ENCODE measurements at places on chromosomes 11 and 22.

GRCh38 chr22:19088866-19089595 lies 33.2 kb downstream of the DGCR2 start:
- H3K4me1 ChIP-seq: no peaks in the 10 kb centered on the region
- H3K36me3 ChIP-seq: peaks cover 25% of the 10 kb centered on the region
- H3K27me3 ChIP-seq: no peaks in the 10 kb centered on the region
- no peak overlapping the region for H3K4me3 ChIP-seq
- no peak for DNase-seq

DNA sequence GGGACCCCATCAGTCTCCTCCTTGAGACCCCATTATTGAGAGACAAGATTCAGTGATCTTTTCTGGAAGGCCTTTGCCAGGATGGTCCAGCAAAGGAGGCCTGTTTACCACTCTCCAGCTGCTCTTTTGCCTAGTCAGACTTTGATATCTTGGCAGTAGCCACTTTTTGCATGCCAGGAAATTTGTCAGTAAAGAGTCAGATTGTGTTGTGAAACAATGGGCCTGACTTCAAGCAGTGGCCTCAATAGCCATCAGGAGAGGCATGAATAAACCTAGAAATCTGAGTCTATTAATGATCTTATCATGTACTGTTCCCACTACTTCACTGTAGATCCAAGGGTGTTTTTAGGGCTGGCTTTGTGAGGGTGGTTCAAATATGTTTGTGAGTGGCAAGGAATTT lies 479.4 kb downstream of the JRKL start:
- H3K4me3 ChIP-seq: no peak overlapping the region
- H3K4me1 ChIP-seq: no peaks in the 10 kb centered on the region
- no peaks in the 10 kb centered on the region for H3K36me3 ChIP-seq

DNA sequence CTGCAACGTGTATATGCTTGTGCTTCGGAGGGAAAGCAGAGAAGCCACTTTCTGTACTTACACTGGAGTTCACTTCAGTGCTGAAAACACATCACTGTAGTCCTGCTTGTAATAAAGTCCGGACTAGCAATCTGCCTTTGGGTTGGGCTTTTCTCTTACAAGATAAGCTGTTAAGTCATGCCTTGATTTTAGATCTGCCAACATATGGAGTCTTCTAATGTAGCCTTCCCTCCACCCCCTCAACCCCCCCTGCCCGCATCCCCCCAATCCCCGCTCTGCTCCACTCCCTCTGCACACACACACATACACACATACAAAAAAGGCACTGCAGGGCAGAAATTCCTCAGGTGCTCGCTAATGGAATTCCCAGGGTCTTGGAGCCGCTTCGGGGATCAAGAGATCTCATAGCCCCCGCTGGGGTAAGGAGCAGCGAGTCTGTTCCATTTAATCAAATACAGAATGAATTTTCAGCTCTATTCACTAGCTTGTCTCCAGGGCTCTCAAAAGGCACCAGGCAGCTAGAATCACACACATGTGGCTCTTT lies 3.4 kb downstream of the CDON start:
- H3K36me3 ChIP-seq: no peaks in the 10 kb centered on the region
- no peaks in the 10 kb centered on the region for H3K27me3 ChIP-seq
- peak overlapping the region; percentile 86 for H3K27ac ChIP-seq

- no peaks in the 10 kb centered on the region for H3K36me3 ChIP-seq
- H3K4me1 ChIP-seq: peaks cover 21% of the 10 kb centered on the region
- no peaks in the 10 kb centered on the region for H3K27me3 ChIP-seq
- no peak overlapping the region for H3K27ac ChIP-seq
- no peak for DNase-seq
Observed at GRCh38 chr22:41952713-41953112, 763 bp downstream of the SMIM45 start.

- no peaks in the 10 kb centered on the region for H3K27me3 ChIP-seq
- H3K4me1 ChIP-seq: peaks cover 11% of the 10 kb centered on the region
- DNase-seq: peak; percentile 38
- H3K27ac ChIP-seq: no peak overlapping the region
- peaks cover 82% of the 10 kb centered on the region for H3K36me3 ChIP-seq
Observed at GRCh38 chr22:27885977-27886842, 32.8 kb downstream of the PITPNB start.

DNA sequence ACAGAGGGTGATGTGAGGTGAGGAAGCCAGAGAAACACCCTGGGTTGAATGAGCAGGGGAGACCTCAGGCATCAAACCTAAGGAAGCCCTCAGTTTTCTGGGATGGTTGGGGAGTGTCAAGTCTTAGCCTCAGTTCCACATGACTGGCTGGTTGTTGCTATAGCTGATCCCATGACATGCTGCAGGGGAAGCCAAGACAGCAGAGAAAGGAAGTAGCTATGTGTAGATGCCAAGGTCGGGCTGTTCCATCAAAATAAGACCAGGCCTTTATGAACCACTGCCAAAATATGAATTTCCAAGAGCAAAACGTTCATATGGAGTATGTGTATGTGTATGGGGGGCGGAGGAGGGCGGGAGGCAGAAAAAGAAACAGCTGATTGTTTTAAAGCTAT lies 11.6 kb downstream of the CD59 start:
- no peak for DNase-seq
- H3K27ac ChIP-seq: no peak overlapping the region
- H3K4me1 ChIP-seq: peaks cover 11% of the 10 kb centered on the region
- H3K4me3 ChIP-seq: no peak overlapping the region
- H3K27me3 ChIP-seq: no peaks in the 10 kb centered on the region

DNA sequence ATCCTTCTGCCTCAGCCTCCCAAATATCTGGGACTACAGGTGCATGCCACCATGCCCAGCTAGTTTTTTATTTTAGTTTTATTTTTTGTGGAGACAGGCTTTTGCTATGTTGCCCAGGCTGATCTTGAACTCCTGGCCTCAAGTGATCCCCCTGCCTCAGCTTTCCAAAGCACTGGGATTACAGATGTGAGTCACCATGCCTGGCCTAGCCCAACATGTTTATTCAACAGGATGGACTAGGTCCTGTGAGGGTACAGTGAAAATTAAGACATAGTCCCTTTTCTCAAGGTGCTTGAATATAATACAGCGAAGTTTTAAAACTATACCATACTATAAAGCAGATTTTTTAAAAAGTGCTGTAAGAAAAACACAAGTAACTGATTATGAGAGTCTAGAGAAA lies 45.2 kb upstream of the EED start:
- H3K27ac ChIP-seq: no peak overlapping the region
- H3K4me1 ChIP-seq: no peaks in the 10 kb centered on the region
- no peaks in the 10 kb centered on the region for H3K36me3 ChIP-seq
- H3K4me3 ChIP-seq: no peak overlapping the region
- no peaks in the 10 kb centered on the region for H3K27me3 ChIP-seq
- DNase-seq: no peak

GRCh38 chr22:35987487-35987886 lies 41.1 kb downstream of the RBFOX2 start:
- H3K36me3 ChIP-seq: peaks cover 19% of the 10 kb centered on the region
- no peaks in the 10 kb centered on the region for H3K4me1 ChIP-seq
- H3K4me3 ChIP-seq: no peak overlapping the region
- no peaks in the 10 kb centered on the region for H3K27me3 ChIP-seq
- no peak overlapping the region for H3K27ac ChIP-seq

DNA sequence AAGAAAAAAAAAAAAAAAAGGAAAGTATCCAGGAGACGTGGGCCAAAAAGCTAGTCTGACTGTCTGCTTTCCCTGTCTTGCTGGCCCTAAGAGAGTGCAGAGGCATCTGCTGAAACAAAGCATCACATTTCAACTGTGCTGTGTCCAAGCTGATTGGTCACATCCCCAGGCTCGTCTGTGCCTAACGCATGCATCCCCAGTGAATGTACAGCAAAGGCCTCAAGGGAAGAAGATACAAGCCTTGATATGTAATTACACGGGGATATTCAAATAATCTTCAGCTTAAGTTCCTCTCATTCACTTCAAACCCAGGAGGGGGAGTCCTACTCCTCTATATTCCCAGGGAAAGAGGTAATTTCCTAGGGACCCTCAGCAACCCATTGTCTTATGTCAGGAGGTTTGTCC lies 5.4 kb upstream of the SORL1 start:
- H3K4me3 ChIP-seq: no peak overlapping the region
- H3K27me3 ChIP-seq: no peaks in the 10 kb centered on the region
- H3K27ac ChIP-seq: no peak overlapping the region
- DNase-seq: no peak

GRCh38 chr22:24810043-24810749 lies 4.2 kb downstream of the SGSM1 start:
- peaks cover 4% of the 10 kb centered on the region for H3K4me1 ChIP-seq
- peaks cover 25% of the 10 kb centered on the region for H3K27me3 ChIP-seq
- H3K27ac ChIP-seq: peak overlapping the region; percentile 59
- H3K4me3 ChIP-seq: no peak overlapping the region

GRCh38 chr11:110990311-110990710 lies 255.2 kb upstream of the POU2AF2 start:
- H3K4me1 ChIP-seq: no peaks in the 10 kb centered on the region
- H3K27ac ChIP-seq: no peak overlapping the region
- no peaks in the 10 kb centered on the region for H3K27me3 ChIP-seq
- DNase-seq: no peak
- H3K36me3 ChIP-seq: no peaks in the 10 kb centered on the region

DNA sequence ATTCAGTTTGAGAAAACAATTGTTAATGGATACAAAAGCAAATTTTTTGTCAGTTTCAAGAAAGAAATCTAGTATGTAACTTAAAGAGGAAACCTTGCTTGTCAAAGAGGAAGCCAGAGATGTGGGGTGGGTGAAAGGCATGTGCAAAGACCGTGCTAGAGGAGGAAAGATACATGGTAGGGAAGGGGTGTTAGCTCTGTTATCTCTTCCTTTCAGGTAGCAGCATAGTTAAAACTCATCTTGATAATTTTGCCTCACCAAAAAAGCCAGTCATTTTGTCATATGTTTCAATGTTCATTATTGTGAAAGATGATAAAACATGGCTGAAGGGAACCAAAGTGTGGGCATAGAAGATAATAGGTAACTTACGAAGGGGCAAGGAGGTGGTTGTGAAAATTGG lies 2.6 kb upstream of the MS4A2 start:
- no peaks in the 10 kb centered on the region for H3K27me3 ChIP-seq
- H3K36me3 ChIP-seq: no peaks in the 10 kb centered on the region
- no peak overlapping the region for H3K27ac ChIP-seq
- no peaks in the 10 kb centered on the region for H3K4me1 ChIP-seq

GRCh38 chr11:62669420-62670161 lies 1.9 kb upstream of the UQCC3 start:
- peak overlapping the region; percentile 34 for H3K27ac ChIP-seq
- no peak overlapping the region for H3K4me3 ChIP-seq
- peaks cover 43% of the 10 kb centered on the region for H3K36me3 ChIP-seq
- H3K4me1 ChIP-seq: peaks cover 12% of the 10 kb centered on the region

- H3K4me1 ChIP-seq: peaks cover 2% of the 10 kb centered on the region
- no peaks in the 10 kb centered on the region for H3K27me3 ChIP-seq
- no peak overlapping the region for H3K27ac ChIP-seq
- H3K4me3 ChIP-seq: no peak overlapping the region
Observed at GRCh38 chr11:13869398-13869886, 93.1 kb upstream of the SPON1 start.

DNA sequence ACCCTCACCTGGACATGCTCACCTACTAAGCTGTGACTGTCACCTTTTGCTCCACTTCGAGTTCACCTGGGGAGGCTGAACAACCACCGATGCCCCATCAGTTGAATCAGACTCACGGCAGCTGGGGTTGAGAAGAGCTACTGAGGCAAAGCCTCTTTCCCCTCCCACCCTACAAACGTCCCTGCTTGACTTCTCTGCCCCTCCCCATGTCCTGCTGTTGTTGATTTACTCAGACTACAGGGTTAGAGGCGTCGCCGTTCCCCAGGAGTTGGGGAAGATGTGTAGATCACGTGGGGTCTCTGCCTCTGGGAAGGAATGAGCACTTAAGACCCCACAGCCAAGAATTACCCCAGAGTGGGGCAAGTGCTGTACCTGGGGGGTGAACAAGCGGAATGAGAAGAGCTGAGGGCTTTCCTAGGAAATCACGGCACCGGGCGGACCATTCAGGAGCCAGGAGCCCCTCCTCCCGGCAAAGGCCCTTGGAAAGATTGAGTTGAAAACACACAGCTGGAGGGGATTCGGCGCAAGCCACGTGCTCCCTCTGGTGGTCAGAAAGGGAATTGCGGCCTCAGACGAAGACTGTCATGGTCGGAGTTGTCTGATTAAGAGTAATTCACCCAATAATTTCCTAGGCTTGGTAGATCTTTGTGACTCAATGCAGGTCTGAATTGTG lies 7.0 kb downstream of the FXYD2 start:
- H3K27me3 ChIP-seq: no peaks in the 10 kb centered on the region
- H3K36me3 ChIP-seq: no peaks in the 10 kb centered on the region

DNA sequence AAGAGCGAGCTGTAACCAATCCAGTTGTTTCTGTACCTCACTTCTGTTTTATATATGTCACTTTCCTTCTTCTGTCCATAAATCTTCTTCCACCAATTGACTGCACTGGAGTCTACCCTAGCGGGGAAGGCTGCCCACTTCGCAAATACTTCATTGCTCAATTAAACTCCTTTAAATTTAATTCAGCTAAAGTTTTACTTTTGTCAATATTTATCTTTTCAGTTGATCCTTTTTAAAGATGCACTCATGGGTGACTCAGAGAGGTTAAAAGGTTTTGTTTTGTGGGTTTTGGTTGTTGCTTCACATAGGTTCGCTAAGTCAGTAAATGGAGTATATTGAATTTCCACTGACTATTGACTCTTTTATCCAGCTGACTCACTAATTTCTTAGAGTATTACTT lies 597.2 kb downstream of the DLG2 start:
- H3K27me3 ChIP-seq: no peaks in the 10 kb centered on the region
- no peaks in the 10 kb centered on the region for H3K4me1 ChIP-seq
- no peaks in the 10 kb centered on the region for H3K36me3 ChIP-seq
- H3K27ac ChIP-seq: no peak overlapping the region
- no peak for DNase-seq

- DNase-seq: no peak
- H3K36me3 ChIP-seq: no peaks in the 10 kb centered on the region
- H3K27ac ChIP-seq: no peak overlapping the region
- no peak overlapping the region for H3K4me3 ChIP-seq
- peaks cover 20% of the 10 kb centered on the region for H3K4me1 ChIP-seq
Observed at GRCh38 chr11:70103256-70103975, 25.3 kb downstream of the ANO1 start.

GRCh38 chr11:22426915-22427314 lies 88.7 kb downstream of the SLC17A6 start:
- H3K27ac ChIP-seq: no peak overlapping the region
- H3K4me3 ChIP-seq: no peak overlapping the region
- no peaks in the 10 kb centered on the region for H3K27me3 ChIP-seq
- no peaks in the 10 kb centered on the region for H3K36me3 ChIP-seq
- DNase-seq: no peak

- no peak for DNase-seq
- H3K36me3 ChIP-seq: peaks cover 9% of the 10 kb centered on the region
- no peaks in the 10 kb centered on the region for H3K27me3 ChIP-seq
- H3K4me3 ChIP-seq: no peak overlapping the region
Observed at GRCh38 chr22:17906978-17907747, 117.2 kb downstream of the MICAL3 start.

DNA sequence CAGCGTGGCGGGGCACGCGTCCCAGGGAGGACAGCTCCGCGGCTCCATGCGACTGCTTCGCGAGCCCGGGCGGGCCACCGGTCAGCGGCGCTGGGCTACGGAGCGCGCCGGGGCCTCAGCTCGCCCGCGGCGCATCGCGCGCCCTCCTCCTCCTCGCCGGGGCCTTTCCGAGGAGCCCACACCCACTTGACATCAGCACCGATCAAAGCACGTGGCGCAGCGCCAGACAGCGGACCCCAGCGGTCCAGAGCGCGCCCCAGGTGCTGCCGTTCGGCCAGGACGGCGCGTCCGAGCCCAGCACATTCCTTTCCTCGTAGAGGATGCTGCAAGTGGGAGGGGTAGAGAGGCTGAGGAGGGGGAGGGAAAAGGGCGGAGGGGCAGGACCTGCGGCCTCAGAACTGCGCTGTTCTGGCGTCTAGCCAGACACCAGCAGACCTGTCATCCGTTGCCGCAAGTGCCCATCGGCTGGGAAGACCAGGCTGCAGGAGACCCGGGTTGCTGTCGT lies 88.6 kb downstream of the PLEKHA7 start:
- peaks cover 11% of the 10 kb centered on the region for H3K4me1 ChIP-seq
- peak; percentile 66 for DNase-seq
- no peaks in the 10 kb centered on the region for H3K36me3 ChIP-seq
- H3K4me3 ChIP-seq: peak overlapping the region; percentile 45

All from neuronal stem cell (in vitro differentiated cells).